ENCODE measurements at places on chromosomes 7 and 10.

DNA sequence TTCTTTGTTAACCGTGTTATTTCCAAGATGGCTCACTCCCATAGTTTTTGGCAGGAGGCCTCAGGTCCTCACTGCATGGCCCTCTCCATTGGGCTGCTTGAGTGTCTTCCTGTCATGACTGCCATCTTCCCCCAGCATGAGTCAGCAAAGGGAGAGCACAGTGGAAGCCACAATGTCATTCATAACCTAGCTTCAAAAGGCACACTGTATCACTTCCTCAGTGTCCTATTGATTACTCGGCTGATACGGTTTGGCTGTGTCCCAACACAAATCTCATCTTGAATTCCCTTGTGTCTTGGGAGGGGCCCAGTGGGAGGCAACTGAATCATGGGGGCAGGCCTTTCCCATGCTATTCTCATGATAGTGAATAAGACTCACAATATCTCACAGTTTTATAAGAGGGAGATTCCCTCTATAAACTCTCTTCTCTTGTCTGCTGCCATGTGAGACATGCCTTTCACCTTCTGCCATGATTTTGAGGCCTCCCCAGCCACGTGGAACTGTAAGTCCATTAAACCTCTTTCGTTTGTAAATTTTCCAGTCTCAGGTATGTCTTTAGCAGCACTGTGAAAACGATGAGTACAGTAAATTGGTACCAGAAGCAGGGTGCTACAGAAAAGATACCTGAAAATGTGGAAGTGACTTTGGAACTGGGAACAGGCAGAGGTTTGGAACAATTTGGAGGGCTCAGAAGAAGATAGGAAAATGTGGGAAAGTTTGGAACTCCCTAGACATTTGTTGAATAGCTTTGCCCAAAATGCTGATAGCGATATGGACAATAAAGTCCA is 106.5 kb downstream of the PRLHR start:
- no peak for DNase-seq

DNA sequence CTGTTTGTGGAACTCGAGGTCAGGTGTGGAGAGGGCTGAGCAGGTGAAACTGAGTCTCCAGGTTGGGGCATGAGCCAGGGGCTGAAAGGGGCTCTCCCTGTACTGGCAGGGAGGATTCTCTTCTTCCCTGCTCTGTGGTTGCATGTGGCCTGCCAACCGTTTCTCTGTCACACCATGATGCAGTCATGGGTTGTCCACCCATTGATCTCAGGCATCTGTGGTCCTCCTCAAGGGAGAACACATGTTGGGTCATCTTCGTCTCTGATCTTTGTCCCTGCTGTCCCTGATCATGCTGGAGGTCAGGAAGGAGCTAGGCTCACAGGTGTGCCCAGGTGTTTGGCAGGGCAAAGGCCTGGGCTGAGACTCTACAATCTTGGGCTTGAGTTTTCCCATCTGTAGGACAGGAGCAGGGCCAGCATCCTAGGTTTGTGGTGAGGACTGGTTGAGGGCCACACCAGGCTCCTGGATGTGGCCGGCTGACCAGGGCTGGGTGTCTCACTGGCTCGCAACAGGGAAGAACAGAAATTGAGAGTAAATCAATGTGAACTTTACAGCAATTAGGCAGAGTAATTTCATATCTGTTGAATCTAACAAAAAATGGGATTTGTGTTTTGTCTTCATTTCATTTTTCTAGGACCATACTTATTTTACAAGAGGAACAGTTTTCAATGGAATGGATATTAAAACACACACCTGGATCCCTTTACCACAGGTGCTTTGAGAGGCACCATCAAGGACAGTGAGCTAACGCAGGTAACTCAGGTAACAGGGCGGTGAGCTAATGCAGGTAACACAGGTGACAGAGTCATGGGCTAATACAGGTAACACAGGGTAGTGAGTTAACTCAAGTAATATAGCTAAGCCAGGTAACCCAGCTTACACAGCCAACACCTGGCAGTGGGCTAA is 58.5 kb upstream of the IGFBP3 start:
- no peak for DNase-seq

DNA sequence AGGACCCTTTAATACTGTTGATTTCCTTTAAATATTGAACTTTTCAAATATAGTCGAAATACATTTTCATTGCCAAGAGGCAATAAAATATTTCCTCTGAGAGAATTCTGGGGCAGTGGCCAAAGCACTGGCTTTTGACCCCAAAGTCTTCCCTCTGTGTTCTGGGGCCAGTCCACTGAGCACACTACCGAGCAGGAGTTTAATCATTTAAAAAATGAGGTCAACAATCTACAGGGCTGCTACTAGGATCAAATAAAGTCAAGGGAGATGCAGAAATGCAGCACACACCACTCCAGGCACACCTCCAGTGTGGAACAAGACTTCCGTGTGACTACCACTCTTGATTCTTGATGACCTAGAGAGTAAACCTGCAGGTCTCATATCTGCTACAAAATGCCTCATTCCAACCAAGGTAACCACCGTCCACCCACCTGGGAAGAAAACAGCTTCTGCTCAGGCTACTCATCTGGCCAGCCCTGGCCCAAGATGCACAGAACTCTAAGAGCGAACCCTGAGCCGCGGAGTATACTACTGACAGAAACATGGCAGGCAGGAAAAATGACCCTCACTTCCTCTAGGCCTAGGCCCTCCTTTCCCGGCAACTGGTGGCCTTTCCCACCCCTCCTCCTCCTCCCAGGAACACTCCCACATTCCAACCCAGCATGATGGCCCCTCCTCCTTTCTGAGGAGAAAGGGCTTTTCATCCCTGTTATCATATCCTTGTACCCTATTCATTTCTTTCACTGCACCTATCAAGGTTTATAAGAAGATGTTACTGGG is 97.7 kb downstream of the ALOX5 start:
- no peak for DNase-seq

DNA sequence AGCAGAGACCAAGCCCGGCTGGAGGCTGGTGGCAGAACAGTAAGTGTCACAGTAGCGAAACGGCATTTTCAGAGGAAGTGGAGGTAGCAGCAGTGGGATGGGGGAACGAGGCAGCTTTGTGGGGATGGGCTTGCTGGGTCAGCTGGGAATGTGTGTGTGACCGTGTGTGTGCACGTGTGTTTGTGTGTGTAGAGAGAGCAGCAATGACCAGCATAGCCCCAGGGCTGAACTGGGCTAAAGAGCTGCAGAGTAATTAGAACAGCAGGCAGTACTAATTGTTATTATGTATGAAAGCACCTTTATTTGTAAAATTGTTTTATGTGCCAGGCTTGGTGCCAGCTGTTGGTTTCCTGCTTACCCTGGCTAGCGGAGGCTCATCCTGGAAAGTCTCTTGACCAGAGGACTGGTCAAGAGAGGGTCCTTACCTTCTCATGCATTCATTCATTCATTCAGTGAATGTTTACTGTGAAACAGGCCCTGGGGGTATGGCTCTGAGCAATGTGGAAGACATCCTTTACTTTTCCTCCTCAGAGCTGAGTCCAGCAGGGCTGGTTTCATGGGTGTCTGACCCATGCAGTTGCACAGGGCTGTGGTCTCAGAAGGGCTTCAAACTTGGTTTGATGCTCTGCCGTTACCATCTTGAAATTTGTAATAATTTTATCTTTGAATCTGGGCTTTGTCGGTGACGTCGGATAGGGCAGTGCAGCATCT is 184.6 kb downstream of the SEC23IP start:
- no peak for DNase-seq

- DNase-seq, result peak; percentile 53
Observed at GRCh38 chr7:34357068-34357467, 300.9 kb upstream of the NPSR1 start.

- DNase-seq, result no peak
Observed at GRCh38 chr10:44824607-44825006, 86.5 kb upstream of the TMEM72 start.

DNA sequence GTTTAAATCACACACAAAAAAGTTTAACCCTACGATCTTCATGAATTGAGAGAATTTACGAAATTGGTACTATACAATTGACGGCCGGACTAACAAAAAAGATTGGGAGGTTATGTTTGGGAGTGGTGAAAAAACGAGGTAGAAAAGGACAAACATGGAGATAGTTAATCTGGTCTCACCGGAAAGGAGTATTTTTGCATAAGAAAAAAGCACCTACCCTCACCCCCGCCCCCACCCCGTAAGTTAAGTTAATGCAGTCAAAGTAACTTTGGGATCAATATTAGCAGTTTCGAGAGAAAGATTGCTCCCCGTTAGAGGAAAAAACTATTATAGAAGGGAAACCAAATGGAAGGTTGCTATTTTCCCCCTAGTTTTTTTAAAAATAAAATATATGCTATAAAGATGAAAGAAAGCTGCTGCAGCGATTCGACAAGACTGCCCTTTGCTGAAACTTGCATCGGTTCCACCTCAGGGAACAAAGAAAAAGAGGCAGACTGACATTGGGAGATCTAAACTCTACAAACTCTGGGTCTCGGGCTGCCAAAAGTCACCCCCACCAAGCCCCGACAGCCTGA is 3.5 kb downstream of the SP8 start:
- DNase-seq, result no peak

GRCh38 chr7:12961910-12962480 is 274.6 kb downstream of the ARL4A start:
- no peak for DNase-seq

DNA sequence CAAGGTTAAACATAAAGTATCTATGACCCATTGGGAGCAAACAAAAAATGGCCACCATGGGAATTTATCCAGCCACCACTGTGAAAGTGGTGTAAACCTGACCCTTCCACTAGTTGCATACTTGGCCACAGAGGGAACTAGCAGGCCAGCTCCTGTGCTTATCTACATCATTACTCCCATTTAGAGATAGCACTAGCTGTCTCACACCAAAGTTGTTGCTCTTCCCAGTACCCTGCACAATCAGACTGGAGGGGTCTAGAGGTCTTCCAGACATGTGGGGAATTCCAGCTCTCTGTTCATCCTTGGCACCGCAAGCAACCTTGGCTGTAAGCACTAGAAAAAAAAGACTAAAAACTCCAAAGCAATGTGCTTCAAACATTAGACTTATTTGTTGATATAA is 113.9 kb downstream of the IPMK start:
- DNase-seq, result no peak

DNA sequence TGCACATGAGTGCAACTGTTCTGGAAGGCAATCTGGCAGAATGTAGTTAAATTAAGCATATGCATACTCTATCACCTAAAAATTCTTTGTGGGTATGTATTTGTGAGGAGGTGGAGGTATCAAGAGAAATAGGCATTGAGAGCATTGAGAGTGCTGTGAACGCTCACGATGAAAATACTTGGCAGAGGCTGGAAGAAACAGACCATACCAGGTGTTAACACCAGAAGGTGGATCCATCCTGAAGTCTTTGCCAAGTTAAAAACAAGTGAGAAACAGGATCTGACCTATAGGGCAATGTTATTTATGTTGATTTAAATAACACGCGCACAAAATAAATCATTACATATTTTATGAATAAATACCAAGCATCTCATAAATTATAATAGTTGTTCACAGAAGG is 311.6 kb downstream of the PCLO start:
- DNase-seq, result no peak

DNA sequence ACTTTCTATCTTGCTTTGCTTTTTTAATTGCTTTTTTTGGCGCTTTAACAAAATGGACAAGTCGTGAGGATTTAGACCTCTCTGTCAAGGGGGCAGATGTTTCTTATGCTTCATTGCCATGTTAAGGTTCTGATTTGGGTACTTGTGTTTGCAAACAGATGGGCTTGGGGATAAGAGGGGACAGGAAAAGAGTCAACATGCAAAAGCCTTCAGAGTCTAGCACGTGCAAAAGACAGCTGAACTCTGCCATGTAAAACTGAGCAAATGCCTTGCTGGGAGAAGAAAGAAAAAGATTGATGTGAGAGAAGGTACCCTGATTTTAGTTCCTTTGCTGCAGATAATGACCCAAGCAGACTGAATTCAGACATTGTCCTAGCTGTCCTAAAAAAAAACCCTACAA is 173.1 kb downstream of the KIAA1217 start:
- no peak for DNase-seq

GRCh38 chr7:158120716-158121115 is 466.9 kb downstream of the PTPRN2 start:
- no peak for DNase-seq

DNA sequence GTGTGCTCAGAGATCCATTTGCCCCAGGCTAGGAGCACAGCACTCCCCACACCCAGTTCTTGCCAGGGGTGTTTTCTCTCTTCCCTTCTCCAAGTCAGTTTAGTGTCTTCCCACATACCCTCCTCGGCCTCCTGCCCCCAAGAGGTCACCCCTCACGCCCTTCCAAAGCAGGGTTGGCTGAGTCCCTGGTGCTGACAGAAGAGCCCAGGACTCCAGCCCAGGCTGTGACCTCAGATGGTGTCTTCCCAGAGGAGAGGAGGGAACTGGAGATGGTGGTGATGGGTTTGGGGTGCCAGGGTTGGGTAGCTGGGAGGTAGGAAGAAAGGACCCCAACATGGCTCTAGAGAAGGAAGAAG is 19.8 kb downstream of the ZNF775 start:
- no peak for DNase-seq

DNA sequence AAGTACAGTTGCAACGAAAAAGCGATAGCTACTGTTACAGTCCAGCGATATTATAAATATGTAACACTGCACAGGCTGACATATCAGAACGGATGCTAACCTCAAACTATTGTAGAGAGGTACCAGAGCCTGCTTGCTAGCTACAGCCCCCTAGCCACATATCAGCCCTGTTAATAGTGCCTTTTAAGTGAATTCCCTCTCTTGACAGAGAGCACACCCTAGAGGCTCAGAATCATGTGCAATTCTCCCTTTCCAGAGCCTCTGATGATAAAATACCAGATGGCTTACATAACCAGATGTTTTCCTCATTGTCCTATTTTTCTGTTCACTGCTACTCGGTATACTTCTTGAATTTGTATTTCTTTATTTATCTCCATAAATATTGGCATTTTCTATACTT is 960.7 kb upstream of the CELF2 start:
- DNase-seq, result no peak

- peak; percentile 55 for DNase-seq
Observed at GRCh38 chr10:22712956-22713852, 1.2 kb downstream of the PIP4K2A start.

DNA sequence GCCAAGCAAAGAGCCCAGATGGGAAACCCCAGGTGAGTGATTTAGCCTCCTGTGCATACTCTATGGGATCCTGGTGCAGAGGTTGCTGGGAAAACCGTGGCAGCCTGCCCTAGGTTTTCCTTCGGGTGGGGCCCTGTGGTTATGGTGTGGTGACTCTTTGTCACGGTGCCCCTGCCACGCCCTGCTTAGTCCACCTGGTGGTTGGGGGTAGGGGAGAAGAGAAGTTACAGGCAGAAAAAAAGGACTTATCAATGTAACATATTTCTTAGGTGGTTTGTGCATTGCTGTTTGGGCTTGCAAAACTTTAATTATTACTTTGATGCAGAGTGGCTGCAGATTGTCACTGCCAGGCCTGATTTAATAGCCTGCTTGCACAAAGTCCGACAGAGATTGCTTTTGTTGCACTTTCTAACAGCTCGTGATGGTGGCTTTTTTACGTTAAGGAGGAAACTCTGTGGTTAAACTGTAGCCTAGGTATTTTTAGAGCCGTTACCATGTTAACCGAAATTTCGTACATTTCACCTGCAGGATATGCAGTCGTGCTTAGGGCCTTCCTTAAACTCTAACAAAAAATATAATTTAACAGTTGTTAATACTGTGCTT is 197.4 kb downstream of the RNLS start:
- peak; percentile 13 for DNase-seq

GRCh38 chr7:71303566-71303965 is 171.6 kb downstream of the GALNT17 start:
- DNase-seq, result peak; percentile 93

Measured in astrocyte of the hippocampus (primary cell).